ENCODE measurements at places on chromosomes 2 and 18. TPM values are rescaled to one million over a fixed set of nuclear protein-coding genes. Genes with fewer than 3 reads are reported as not detected.

GRCh38 chr2:240750409-240750808 is 58.7 kb downstream of the AQP12A start:
- no peaks in the 10 kb centered on the region for H3K27me3 ChIP-seq
- no peak for DNase-seq

DNA sequence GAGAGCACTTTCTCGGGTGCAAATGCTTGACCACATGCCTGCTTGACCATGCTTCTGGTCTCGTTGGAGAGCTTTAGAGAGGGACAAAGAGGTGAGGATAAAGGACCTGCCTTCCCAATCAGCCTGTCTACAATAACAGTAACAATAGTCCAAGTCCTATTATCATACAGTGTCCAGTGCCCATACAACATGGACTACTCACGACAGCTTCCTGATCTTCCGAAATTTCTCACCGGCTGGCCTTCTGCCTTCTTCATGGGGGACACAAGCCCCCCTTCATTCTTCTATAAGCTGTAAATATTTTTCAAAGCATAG is 329.0 kb downstream of the PAX3 start:
- no peak for DNase-seq
- no peaks in the 10 kb centered on the region for H3K27me3 ChIP-seq
- no peaks in the 10 kb centered on the region for H3K36me3 ChIP-seq

DNA sequence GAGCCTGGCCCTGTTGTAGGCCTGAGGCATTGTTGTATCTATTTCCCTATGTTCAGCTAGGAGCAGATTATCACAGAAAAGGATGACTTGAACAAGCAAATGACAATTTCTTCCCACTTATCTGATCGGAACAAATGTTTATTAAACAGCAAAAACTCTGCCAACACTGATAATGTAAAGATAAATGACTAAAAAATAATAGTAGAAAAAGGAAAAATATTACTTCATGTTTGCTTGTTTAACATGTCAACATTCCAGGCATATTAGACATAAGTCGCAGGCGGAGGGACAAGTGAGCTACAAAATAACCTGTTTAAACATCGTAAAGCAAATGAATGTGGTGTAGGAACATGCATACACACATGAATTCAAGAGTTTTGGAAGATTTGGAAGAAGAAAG is 257.9 kb downstream of the TMX3 start:
- no peak for DNase-seq
- no peak overlapping the region for H3K4me3 ChIP-seq
- no peaks in the 10 kb centered on the region for H3K27me3 ChIP-seq
- H3K4me1 ChIP-seq, result no peaks in the 10 kb centered on the region

DNA sequence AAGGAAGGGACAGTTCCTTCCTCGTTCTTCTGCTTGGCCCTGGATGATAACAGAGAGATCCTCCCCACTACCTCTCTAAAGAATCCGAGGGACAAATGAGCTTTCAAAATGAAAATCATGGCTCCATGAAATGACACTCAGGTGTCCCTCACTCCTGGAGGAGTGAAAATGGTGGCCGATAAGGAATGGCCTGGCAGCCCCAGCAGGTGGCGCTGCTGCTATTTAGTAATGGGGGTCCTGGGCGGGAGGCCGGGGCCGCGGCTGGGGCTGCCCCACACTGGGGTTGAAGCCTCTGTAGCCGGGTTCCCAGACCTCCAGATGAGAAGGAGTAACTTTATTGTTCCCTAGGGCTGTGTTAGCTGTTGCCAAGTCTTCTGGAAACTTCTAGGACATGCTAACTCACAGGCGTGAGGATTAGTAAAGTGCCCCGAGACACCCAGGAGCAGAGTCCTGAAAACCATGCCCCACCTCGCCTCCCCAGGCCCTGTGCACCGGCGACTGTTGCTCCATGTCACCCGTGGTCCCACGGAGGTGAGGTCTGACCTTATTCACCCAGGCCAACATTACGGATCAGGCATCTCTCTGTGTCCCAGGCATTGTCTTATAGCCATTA is 138.0 kb downstream of the CTIF start:
- H3K36me3 ChIP-seq, result peaks cover 11% of the 10 kb centered on the region
- H3K27ac ChIP-seq, result no peak overlapping the region
- DNase-seq, result peak; percentile 73

GRCh38 chr2:241458687-241459086 is 49.7 kb downstream of the STK25 start:
- no peaks in the 10 kb centered on the region for H3K36me3 ChIP-seq
- no peak overlapping the region for H3K4me3 ChIP-seq
- H3K27me3 ChIP-seq, result no peaks in the 10 kb centered on the region

DNA sequence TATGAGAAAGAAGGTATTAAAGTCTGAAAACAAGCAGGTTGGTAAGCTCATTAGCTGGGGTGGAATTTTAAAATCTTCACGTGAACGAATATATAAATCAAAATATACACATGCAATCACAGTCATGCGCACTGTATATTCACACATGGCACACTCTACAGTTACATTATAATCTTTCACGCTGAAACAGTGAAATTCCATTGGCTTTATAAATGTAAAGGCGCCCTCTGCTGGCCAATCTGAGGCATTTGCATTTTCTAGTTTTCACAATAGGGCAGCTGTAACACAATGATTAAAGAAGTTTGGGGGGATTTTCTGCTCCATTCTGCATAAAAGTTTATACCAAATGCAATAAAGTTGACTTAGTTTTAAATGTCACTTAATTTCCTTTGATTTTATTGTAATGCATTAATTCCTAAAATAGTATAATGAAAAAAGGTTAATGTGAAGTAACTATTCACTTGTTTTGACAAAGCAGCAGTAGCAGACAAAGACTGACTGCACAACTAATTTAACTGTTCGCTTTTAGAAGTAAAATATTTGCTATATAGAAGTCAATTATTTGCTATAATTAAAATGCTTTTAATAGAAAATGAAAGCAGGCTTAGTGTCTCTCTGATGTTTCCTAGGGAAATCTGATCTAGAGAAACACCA is 17.2 kb downstream of the IFIH1 start:
- peaks cover 5% of the 10 kb centered on the region for H3K36me3 ChIP-seq
- H3K4me3 ChIP-seq, result no peak overlapping the region
- no peaks in the 10 kb centered on the region for H3K4me1 ChIP-seq

DNA sequence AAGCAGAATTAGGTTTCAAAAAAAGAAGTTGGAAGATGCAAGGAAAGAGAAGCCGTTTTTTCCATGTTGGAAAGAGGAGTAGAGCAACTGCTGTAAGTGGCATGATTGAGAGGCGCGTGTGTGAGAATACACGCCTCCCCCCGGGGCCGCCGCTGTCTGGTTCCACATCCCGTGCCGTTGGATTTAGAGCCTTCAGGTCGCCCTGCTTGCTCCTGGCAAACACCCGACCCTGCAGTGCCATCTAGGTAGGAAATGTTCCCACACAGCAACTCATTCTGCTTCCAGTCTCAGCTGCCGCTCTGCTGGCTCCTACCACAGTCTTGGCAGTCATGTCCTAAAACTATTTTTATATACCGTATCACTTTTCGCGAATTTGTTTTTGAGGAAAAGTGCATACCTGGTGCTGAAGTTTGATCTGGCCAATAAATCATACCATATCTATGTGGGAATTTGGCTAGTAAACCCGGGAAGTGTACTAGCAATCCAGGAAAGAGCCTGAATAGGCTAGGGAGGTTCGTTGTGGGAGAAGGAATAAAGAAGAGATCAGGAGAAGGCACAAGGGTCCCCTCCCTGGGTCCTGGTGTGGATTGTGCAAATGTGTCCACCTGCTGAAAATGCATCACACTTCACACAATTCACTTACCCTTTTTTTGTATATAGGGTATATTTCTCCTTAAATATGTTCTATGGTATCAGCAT is 372.7 kb downstream of the FBXO15 start:
- no peaks in the 10 kb centered on the region for H3K36me3 ChIP-seq
- DNase-seq, result peak; percentile 48
- no peaks in the 10 kb centered on the region for H3K4me1 ChIP-seq
- no peaks in the 10 kb centered on the region for H3K27me3 ChIP-seq

The MDH1 gene
- 268 TPM for total RNA-seq

The G6PC2 gene
- not detected for total RNA-seq

The OSBPL6 gene
- 3.3 TPM for total RNA-seq

The SERPINB10 gene
- 0.04 TPM for total RNA-seq

All from muscle of leg (tissue), 16 donors.